ENCODE measurements at places on chromosomes 3 and 15.

GRCh38 chr15:79007066-79007465 is 62.2 kb upstream of the CTSH start:
- no peak for DNase-seq

DNA sequence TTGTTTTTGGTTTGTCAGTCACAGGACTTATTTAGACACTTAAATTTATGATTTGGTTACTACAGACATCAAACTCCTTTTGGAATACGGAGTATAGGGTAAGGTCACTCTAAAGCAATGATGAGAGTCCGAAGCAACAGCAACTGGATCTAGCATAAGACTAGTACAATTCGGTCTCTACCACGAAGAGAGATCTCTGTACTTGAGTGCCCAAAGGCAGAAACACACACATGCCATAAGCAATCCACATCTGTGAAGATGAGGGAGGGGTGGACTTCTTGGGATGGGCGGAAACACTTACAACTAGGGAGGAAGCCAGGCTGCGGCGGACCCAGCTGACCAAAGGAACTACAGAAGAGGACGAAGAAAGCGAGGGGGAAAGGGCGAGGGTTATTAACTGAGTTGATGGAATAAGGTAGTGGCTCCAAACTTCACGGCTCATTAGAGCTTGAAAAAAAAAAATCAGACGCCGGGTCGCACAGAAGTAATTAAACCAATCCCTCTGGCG is 595 bp downstream of the DPH6 start:
- no peak for DNase-seq

GRCh38 chr3:109188741-109189140 is 52.2 kb downstream of the C3orf85 start:
- DNase-seq, result no peak

DNA sequence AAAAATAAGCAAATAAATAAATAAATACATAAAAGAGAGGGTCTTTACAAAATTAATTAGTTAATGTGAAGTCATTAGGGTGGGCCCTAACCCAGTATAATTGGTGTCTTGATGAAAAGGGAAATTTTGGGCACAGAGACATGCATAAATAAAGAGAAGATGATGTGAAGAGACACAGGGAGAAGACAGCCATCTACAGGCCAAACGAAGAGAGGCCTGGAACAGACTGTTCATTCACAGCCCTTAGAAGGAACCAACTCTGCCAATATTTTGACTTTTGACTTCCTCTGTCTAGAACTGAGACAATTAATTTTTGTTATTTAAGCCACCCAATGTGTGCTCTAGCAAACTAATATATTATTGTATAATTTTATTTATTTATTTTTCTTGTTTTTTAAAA is 29.6 kb upstream of the SELENOK start:
- no peak for DNase-seq

GRCh38 chr3:55454611-55455010 is 32.5 kb downstream of the WNT5A start:
- no peak for DNase-seq

DNA sequence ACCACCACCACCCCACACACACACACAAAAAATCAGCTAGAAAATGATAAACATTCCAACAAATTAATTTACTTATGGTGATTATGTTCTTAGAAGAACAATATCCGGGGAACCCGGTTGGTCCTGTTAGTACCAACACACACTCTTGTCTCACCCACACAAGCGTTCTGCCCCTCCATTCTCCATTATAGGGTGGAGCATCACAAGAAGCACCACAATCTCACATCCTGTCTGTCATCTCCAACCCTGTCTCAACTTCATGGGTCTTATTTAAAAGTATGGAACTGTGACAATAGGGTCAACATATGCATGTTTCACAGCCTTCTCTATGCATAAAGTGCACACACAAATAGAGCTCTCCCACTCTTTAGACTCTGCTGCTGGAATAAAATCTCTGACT is 5.6 kb downstream of the GSK3B start:
- no peak for DNase-seq

Data from naive thymus-derived CD8-positive, alpha-beta T cell (primary cell).